ENCODE measurements at places on chromosomes 16 and 17. TPM values are rescaled to one million over a fixed set of nuclear protein-coding genes. Genes with fewer than 3 reads are reported as not detected.
A peak's percentile ranks its signal among the peaks of the same experiment; 100 is the strongest.

Gene SGSM2
- total RNA-seq, result 43.2 TPM

Gene TAT
- total RNA-seq, result 0.35 TPM

DNA sequence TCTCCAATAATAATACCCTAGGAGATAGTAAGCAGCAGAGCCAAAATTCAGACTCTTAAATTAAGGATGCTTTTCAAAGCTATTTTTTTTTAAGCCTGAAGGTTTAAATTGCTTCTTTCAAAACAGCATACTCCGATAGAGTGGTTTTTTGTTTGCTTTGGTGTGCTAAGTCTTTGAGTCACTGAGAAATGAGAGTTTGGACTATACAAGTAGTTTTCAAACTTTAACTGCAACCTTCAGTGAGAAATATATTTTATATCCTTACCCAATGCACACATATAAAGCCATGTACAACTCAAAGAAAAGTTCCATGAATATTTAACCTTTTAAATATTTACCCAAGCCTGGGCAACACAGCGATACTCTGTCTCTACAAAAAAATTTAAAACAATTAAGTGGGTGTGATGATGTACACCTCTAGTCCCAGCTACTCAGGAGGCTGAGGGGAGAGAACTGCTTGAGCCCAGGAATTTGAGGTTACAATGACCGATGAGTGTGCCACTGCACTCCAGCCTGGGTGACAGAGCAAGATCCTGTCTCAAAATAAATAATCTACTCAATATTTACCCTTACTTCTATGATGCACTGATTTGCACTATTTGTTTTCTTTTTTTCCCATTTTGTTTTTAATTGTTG lies 19.2 kb downstream of the DCUN1D3 start:
- no peak for DNase-seq

- DNase-seq, result peak; percentile 97
Measured at GRCh38 chr16:27202923-27203506, 311 bp upstream of the KDM8 start.

- DNase-seq, result no peak
Measured at GRCh38 chr17:50279181-50279526, 4.9 kb downstream of the TMEM92 start.

GRCh38 chr16:31149894-31150890 lies at the start of gene PRSS36:
Gene PRSS36, minus strand, starts transcription at chr16:31150066. Its CDS starts 31 bp downstream, at chr16:31150035.
- DNase-seq, result no peak

Gene ITGAL
- not detected for total RNA-seq

DNA sequence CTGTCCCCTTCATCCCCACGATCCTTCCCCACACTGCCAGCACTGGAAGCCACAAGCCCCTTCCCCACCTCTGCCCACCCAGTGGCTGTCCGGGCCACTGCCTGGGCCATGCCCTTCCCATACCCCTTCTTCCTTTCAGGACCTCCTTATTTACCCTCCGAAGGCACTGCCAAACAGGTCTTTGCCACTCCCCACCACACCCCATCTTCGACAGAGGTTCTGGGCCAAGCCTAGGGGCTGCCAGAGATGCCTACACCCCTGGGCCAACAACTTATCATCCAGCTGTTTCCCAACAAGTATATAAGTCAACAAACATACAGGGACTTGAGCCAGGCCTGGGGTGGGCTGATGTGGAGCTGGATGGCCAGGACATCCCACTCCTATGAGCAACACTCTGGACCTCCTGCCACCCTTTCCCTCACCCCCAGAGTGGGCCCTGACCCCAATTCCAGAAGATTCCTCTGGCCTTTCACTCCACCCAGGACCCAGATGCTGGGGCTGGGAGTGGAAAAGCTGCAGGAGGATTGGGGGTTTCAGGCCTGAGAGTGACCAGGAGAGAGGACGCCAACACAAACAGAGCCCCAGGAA lies 1.5 kb upstream of the PPP1R1B start:
- peak; percentile 36 for DNase-seq

- no peak for DNase-seq
Measured at GRCh38 chr17:337866-338265, 14.7 kb downstream of the RPH3AL start.

GRCh38 chr17:64686705-64687104 lies 24.6 kb upstream of the SMURF2 start:
- DNase-seq, result no peak

DNA sequence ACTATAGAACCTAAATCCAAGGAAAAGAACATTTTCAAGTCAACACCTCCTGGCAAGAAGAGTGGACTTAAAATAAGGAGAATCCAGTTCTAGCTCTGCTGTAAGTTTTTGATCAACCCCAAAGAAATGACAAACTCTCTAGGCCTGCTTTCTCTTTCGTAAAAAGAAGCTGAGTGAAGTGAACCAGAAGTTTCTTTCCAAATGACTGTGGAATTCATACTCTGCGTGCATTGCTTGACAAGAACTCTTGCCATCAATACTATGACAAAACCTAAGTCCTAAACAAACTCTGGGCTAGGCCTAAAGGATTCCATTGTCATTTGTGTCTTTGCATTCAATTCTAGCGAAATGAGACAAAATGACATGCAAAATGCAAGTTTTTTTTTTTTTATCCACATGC lies 187.5 kb upstream of the SOX9 start:
- no peak for DNase-seq

DNA sequence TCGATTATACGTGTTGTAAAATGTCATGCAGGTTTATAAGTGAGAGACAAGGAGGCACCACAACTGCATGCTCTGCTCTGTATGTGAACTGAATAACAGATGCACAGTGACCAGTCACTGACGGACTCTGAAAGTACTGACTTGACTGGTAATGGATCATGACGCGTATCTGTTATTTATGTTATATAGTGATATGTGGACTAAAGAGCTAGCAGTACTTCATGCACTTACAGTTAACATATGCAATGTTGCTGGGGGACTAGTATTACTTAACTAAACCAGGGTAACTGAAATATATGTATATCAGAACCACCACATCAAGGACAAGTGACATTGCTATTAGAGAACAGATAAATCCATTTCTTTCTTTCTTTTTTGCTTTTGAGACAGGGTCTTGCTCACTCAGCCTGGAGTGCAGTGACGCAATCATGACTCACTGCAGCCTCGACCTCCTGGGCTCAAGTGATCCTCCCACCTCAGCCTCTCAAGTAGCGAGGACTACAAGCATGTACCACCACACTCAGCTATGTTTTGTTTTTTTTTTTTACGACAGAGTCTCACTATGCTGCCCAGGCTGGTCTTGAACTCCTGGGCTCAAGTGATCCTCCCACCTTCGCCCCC lies 17.2 kb downstream of the COIL start:
- DNase-seq, result no peak

DNA sequence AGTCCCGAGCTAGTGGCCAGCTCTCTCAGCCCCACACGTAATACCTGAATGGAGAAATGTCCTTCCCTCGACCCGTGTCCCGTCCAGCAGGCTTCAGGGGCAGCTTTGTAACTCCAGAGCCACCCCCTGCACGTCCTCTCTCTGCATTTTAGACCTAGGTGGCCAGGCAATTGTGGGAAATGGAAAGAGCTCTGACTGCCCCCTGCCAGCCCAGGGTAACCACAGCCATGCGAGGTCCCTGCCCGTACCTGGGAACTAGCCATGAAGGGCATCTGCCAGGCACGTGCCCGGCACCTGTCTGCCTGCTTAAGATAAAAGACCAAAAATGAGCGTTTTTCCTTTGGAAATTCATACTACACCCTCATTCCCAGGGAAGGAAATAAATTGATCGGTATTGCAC lies 9.2 kb downstream of the MAPK8IP3 start:
- no peak for DNase-seq

DNA sequence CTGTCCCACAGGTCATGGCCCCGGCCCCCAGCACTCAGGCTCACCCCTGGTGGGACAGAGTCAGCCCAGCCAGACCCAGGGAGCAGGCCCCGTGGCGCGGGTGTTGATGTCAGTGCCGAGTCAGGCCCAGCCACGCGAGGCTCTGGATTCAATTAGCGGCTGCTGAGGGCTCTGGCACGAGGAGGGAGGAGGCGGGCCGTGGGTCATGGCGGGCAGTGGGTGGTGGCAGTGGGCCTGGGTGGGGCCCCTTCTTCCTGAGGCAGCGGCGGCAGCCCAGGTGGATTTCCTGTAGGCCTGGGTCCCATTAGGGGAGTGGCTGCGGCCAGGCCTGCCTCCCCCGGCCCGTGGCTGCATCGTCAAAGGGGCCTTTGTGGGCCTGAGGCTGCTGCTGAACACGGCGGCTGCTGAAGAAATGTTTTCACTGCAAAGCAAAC lies 12.9 kb downstream of the VASN start:
- DNase-seq, result no peak

GRCh38 chr16:56041556-56042140 lies 149.6 kb upstream of the GNAO1 start:
- DNase-seq, result no peak

DNA sequence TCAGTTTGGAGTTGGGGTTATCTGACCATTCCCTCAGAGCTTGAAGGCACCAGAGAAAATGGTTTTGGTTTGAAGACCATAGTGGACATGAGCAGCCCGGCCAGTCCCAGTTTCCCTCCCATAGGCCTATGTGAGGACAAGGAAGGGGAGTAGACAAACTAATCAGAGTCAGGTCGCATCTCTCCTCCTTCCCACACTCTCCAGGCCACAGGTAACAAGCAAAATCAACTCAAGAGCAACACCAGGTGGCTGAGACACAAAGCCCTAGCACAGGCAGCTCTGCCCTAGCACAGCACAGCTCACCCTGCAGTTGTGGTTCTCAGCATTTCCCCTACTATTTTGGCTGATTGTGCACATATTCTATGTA lies 7.2 kb downstream of the SUPT4H1 start:
- DNase-seq, result no peak

Gene COASY
- 37.1 TPM for total RNA-seq

- no peak for DNase-seq
Measured at GRCh38 chr17:32604966-32605365, 118.2 kb downstream of the CDK5R1 start.

DNA sequence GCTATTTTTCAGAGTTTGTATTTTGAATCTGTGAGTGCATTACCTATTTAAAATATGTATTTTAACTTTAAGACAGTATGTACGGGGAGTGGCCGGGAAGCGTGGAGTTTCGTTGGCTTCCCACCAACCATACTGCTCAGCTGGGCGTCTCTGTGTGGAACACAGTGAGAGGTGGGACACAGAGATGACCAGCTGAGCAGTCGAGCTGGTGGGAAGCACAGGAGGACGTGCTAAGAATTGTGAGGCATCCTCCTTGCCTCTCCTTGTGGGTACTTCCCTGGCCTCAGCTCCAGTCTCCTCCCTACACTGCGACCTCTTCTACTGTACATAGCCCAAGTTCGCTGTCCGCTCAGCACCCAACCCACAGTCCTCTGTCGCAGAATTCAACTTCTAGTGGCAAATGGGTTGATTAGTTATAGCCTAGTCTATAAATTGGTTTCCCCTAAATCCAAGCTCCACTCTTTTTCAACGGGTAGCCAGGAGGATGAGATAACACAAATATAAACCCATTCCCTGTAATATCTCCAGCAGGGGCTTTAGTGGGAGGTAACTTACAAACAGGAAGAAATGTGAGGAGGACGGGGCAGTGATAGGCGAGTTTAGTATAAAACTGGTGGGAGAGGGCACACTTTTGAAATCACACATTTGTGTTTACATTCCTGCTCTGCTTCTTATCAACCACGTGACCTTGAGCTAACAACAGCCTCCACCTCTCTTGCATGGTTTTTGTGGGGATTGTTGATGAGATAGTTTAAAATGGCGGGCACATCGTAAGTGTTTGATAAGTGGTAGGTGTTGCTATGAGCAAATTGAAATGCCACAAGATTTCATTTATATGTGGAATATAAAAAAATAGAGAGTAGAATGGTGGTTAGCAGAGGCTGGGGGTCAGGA lies 211.9 kb upstream of the HS3ST3A1 start:
- no peak for DNase-seq

DNA sequence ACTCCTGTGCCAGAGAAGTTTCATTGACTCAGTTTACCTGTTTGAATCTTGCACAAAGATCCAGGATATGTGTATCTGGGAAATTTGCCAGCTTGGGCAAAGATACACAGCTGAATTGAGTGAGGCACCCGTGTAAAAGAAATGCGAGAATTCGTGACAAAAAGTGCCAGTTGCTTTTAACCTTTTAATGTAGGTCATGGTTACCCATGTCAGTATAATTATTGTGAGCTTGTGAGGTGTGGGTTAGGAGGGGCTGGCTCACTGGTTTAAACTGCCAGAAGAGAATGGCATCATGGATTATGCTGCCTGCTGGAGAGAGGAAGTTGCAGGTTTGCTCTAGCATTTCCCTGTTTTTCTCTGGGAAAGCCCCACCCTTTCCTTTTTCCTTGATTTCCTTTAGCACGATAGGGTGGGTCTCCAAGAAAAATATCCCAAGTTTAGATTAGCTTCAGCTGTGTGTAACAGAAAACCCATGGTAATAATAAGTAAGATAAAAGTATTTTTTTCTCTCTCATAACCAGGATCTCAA lies 24.8 kb upstream of the NDRG4 start:
- DNase-seq, result no peak

DNA sequence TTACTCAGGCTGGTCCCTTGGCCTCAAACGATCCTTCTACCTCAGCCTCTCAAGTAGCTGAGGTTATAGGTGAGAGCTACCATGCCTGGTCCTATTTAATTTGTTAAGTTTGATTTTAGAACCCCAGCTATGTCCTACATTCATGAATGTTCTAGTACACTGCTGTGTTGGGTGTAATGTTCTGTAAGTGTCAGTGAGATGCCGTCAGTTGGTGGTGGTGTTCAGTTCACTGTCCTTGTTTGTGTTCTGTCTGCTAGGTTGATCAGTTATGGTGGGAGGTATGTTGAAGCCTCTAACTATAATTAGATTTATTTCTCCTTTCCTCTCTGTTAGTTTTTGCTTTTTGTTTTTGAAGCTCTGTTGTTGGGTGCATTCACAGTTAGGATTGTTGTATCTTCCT lies 8.3 kb downstream of the IST1 start:
- DNase-seq, result no peak

Gene CSF3
- not detected for total RNA-seq

- DNase-seq, result no peak
Measured at GRCh38 chr17:42535155-42536047, 640 bp upstream of the NAGLU start.

Gene CALB2
- 0.85 TPM for total RNA-seq

Gene NPIPA5
- 6.9 TPM for total RNA-seq

DNA sequence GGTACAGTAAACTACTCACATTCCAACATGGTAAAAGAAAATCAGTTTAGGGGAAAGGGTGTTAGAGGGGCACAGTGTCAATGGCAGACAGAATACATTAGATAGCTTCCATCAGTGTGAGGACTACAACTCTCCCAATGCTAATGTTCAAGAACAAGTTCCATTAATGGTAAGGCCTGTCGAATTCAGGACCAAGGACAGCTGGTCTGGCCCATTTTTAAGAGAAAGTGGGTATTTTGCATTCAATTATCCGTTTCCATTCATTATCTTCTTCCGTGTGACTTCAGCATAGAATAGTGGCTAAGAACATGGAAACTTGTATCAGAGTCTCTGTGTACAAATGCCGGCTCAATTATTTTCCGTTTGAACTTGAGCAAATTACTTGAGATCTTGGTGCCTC lies 98.4 kb downstream of the XYLT1 start:
- no peak for DNase-seq

Gene C16orf95
- 6.9 TPM for total RNA-seq

All from chondrocyte (in vitro differentiated cells).